ENCODE measurements at places on chromosomes 11 and 22.

DNA sequence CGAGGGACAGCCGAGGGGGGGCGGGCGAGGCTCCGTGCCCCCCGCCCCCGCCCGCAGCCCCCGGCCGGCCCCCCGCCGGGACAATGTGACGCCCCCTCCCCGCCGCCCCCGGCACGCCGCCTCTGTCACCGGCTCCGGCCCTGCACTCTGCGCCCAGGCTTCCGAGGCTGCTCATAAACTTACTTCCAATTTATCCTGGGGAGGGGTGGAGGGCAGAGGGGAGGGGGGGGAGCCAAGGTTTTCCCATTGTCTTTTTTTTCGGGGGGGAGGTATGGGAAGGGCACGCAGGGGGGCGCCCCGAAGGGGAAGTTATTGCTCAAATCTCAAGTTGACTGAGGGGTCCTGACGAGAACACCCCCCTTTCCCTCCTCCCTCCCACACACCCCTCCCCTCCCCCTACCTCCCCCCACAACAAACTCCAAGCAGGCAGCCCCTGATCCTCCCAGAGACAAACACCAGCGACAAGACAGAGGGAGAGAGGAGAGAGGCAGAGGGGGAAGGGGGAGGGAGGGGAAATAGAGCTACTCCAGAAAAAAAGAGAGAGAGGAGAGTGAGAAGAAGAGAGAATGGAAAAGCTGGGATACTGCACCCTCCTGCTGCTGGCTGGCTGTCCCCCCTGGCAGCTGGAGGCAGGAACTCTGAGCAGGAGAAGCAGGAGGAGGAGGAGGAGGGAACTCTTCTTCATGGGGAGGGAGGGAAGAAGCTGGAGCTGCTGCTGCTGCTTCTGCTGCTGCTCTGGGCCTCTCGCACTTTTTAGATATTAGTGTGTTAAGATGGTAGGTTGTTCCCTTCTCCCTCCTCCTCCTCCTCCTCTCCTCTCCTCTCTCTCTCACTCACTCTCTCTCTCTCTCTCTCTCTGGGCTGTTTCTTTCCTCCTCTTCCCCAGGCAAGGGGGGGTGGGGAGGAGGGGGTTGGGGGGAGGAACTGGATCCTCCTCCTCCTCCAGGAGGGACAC, 631 bp downstream of the PHF21A start:
- peak; percentile 65 for DNase-seq

DNA sequence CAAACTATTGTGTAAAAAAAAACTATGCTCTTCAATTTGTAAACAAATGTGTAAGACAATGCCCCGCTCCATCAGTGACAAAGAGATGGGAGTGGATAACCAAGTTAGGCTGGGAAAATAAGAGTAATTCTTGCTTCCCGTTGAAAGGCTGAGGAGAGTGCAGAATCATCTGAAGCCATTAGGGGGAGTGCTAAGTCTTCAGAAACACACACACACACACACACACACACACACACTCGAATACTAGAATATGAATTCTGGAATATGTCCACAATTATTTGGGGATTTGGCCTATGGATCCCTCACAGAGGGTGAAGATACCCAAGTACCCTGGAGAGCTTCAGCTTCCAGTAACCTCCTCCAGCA, 27.8 kb upstream of the ROBO3 start:
- peak; percentile 79 for DNase-seq

- no peak for DNase-seq
Measured at GRCh38 chr11:5178046-5178837, 22.2 kb downstream of the OR51V1 start.

GRCh38 chr11:20669820-20670684, 666 bp downstream of the NELL1 start:
- no peak for DNase-seq

Measured in ACHN (cell line).